Left ventricle myocardium inferior (tissue), 1 donor: ENCODE measurements at places on chromosomes 3 and 15. TPM values are rescaled to one million over a fixed set of nuclear protein-coding genes. Genes with fewer than 3 reads are reported as not detected.

DNA sequence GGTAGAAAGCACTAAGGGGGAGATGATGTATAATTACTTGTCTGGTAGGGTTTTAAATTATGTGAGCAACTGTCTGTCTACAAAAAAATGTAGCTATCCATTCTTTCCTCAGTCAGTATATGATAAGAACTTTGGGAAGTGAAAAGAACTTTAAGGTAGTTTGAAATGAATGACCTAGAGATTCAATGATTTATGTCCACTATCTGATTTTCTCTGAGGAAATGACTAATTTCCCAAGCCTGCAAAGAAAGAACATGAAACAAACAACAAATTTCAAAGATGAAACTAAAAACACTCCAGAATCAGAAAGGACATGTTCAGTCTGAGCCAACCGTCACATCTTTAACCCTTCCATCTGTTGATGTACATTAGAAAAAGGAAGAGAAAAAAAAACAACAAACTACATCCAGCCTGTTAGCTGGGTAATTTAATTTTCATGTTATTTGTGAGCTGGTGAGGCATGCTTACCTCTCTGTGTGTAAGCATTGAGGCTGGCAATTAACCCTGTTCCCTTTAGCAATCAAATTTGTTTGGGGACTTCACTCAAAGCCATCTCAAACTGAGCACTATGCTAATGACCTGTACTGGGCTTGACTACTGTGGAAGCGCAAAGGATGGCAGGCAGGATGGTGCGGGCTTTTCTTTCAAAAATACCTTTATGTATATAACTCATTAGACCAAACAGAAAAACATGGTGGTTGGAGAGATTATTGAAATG, 220.1 kb downstream of the TUSC7 start:
- no peaks in the 10 kb centered on the region for H3K36me3 ChIP-seq
- H3K4me3 ChIP-seq = no peak overlapping the region
- H3K4me1 ChIP-seq = no peaks in the 10 kb centered on the region
- no peaks in the 10 kb centered on the region for H3K27me3 ChIP-seq
- no peak overlapping the region for H3K27ac ChIP-seq

GRCh38 chr15:48493084-48493762, 152.3 kb downstream of the FBN1 start:
- DNase-seq = no peak
- peak overlapping the region; percentile 49 for H3K27ac ChIP-seq
- H3K27me3 ChIP-seq = no peaks in the 10 kb centered on the region
- no peak overlapping the region for H3K4me3 ChIP-seq
- H3K4me1 ChIP-seq = no peaks in the 10 kb centered on the region

CLDN1 gene
- 0.08 TPM for total RNA-seq

FAM98B gene
- total RNA-seq = 28.7 TPM

DNAJC13 gene
- 31.0 TPM for total RNA-seq

CCR4 gene
- not detected for total RNA-seq

GOLGA8J gene
- total RNA-seq = 0.41 TPM
